ENCODE measurements at places on chromosomes 2 and 18.

DNA sequence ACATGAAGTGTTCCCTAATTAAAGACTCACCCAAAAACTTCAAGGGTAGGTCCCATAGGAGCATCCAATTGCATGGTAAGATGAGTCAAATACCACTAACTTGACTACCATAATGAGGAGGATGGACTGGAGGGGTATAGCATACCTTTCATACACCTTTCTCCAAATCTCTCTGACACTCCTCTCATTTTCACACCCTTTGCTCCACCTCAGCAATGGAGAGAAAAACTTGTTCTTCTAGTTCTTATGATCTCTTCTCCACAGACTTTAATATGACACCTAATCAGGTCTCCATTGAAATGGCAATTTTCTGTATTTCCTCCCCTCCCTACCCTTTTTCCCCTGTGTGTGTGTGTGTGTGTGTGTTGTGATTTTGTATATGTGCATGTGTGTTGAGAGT lies 41.1 kb upstream of the MAP2 start:
- DNase-seq = no peak

GRCh38 chr2:8680822-8681760 lies 765 bp upstream of the ID2 start:
- DNase-seq = no peak

DNA sequence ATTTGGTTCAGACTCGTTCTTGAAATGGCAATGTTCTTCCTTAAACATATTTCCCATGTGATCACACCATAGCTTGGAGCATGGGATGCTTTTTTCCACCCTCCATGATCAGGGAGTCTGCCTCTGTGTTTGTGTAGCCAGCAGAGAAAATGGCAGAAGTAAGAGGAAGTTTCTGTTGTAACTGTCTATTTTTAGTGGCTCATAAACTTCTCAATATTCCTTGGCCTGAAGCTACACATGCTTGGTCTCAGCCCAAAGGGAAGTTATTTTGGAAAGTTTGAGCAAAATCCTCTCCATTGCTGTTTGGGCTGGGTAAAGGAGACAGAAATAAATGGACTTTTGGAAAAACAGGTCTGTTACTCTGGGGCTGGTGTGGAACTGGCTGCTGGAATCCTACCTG lies 33.4 kb upstream of the ITGA6 start:
- no peak for DNase-seq

- no peak for DNase-seq
Measured at GRCh38 chr2:230053753-230054478, 14.8 kb downstream of the SLC16A14 start.

DNA sequence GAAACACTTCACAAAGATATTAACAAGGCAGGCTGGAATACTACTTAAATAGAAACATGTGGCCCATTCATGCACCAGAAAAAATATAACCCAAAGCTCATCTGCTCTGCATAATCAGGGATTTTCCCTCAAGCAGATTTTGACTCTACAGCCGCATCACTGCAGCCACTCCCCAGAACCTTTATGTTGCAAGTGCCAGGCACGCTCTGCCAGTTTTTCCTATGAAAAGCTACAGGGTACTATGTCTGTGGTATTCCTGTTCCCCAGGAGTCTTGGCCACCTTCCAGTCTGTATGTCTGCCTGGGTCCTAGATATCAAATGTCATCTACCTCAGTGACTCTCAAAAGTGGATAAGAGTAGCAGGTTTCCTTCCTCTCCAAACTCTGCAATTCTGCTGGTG lies 3.8 kb downstream of the COA5 start:
- DNase-seq = no peak

DNA sequence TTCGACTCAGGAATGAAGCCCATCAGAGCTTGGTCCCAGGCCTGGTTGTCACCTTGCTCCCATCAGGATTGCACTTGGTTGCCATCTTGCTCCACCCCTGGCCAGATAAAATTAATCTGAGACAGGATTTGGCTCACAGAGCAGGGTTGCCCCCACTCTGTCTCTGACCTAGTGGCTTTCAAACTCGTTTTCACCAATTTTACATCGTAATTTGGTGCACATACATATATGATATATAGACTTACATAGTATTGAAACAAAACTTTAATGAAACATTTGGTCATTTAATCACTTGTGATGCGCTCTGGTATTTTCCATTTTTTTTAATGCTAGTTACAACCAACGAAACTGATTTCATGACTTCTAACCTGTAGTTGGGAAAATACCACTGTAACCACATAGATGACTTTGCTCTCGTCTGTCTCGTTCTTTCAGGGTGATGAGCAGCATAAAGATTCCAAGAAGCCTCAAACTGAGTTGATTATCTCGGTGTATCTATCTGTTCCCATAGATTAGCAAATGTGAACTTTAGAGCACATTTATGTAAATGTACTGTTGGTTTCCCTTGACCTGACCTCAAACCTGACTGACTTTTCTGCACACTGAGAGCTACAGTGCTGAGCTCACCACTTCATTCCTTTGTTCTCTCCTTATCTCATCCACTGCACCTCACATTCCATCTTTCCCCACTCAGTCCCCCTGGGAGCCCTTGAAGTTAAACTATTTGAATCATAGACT lies 30.5 kb upstream of the PLB1 start:
- no peak for DNase-seq

All from activated CD8-positive, alpha-beta memory T cell treated with anti-CD3 and anti-CD28 coated beads for 1 hour (primary cell).